ENCODE measurements at places on chromosomes 4 and X.

- no peak for DNase-seq
These were observed 154.8 kb upstream of the PDE5A start for GRCh38 chr4:119783189-119783983.

GRCh38 chr4:185576962-185577950 is 41.9 kb upstream of the PDLIM3 start:
- DNase-seq = no peak

- no peak for DNase-seq
These were observed 26.2 kb downstream of the RP2 start for GRCh38 chrX:46863072-46863471.

DNA sequence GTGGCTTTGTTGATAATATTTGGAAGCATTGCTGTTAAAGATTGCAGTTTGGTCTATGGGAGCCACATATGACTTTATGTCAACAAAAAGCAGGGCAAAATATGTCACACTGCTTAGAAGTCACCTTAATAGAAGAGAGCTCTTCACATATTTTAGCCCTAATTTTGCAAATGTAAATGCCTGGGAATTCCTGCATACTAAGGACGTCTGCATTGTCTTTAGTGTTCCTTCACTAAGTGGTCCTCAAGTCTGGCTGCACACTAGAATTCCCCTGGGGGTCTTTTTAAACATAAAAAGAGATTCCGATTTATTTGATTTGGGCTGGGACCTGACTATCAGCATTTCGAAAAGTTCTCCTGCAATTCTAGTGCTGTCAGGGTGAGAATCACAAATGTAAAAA is 495.1 kb upstream of the FAM241A start:
- DNase-seq = no peak

DNA sequence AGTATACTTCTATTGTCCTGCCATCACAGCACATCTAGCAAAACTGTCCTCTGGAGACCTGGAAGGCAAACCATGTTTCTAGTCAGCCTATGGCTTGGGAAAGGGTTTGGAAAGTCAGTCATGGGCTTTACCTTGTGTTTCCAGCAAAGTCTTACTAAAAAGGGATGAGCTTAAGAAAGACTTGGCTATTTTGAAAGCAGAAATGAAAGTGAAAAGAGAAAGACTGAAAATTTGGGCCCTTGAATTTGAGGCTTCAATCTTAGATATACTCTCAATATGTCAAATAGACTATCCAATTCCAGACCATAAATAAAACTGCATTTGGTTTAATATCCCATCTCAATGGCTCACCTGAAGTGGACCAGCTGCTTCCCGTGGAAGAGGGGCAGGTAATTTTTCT is 127.9 kb downstream of the ZNF330 start:
- no peak for DNase-seq

DNA sequence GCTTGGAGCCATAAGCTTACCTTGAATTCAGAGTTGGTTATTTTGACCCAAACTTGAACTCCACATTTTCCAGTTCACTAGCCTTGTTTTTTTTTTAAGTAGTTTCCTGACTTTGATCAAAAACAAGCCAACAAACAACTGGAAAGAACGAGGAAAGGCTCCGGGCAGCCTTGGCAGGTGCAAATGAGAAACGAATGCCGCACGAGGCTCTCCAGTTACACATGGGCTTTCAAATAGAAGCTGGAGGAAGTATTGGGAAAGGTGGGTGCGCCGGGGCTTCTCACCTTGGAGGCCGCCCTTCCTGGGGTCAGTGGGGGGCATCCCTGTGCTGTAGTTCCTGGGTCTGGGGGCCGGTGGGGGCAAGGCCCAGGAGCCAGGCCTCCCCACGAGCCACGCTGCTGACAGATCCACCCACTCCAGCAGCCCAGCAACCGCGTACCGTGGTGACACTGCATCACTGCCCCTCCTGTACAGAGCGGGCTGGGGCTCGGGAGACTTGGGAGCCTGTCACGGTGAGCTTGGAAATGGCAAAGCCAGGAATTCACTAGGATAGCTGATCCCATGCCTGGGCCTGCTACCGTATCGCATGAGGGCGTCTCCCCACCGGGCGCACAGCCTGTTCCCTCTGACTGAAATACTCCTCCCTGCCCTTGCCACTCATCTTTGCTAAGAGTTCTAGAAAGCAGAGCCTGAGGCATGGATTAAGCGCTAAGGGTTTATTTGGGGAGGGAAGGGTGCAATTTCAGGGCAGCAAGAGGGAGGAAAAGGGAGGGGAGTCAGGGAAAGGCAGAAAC is 50.9 kb upstream of the ADRA2C start:
- DNase-seq = peak; percentile 74

DNA sequence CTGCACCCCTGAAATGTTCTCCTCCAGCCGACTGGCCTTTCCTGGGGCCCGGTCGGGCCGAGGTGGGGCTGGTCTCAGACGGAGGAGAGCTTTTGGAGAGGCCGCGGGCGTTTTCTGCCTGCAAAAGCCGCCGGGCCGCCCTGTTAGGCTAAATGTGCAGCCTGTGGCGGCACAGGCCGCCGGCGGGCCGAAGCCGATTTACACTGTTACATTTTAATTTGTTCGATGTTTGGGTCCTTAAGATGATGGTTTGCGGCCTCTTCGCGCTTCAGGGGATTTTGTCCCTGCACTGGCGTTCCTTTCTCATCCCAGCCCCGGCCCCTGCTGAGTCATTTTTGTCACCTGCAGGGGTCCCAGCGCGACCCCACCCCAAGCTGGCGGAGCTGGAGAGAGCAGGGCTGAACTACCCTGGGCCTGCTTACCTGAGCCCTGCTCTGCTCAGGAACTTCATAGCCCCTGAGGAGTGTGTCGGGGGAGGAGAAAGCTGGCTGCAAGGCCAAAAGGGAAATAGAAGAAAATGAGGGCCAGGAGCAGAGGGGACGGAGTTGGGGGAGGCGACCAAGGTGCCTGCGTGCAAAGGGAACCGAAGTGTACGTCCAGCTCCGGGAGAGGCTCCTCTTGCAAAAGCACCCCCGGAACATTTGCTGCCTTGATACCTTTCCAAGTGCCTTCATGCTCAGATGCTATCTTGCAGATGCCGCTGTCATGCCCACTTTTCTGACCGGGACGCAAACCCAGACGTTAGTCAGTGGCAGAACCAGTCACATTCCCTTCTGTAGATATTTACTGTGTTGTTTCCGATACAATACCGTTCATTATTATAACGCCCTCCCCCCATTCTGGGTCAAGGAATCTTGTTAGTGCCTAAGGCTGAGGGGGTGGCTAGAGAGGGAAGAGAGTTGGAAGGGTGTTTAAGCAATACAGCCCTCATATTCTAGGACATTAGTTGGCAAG is 977 bp upstream of the RBBP7 start:
- DNase-seq = no peak

DNA sequence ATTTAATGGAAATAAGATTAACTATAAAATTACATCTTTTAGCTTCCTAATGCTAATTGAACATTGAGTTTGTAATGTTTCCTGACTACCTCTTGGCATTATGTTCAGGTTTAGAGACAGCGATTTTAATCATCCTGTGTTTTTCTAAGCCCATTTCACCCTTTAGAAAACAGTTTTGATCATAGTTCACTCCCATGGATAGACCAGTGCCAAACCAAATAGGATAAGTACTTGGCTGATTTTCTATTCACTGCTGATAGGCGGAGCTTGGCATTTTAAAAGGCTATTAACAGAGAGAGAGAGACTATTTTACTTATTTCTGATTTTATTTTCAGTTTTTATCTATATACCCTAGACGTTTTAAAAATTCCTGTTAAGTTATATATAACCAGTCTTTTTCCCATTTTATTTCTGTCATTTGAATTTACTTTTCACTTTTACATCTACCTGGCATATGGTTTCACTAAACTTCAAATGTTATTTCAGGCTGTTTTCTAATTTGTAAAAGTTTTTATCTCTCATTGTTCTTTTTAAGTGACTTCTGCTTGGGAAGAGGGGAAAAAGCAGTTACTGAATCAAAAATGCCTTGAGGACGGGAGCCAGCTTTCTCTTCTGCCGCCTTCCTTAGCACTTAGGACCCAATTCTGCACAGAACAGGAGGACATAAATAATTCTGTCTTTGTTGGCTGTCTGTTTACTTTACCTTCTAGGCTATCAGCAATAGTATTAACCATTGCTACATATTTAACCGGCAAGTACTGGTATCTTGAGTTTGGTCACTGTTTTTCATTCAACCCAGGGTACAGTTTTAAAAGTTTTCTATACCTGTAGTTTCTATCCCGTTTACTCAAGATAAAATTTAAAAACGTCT is 46.4 kb downstream of the SGMS2 start:
- no peak for DNase-seq
